Fibroblast of the aortic adventitia (primary cell): ENCODE measurements at places on chromosomes 11 and 22. TPM values are rescaled to one million over a fixed set of nuclear protein-coding genes. Genes with fewer than 3 reads are reported as not detected.
A peak's percentile ranks its signal among the peaks of the same experiment; 100 is the strongest.

Gene DEPDC7
- 3.5 and 9.9 TPM in 2 replicates for total RNA-seq

Gene SYT13
- not detected in 2 replicates for total RNA-seq

DNA sequence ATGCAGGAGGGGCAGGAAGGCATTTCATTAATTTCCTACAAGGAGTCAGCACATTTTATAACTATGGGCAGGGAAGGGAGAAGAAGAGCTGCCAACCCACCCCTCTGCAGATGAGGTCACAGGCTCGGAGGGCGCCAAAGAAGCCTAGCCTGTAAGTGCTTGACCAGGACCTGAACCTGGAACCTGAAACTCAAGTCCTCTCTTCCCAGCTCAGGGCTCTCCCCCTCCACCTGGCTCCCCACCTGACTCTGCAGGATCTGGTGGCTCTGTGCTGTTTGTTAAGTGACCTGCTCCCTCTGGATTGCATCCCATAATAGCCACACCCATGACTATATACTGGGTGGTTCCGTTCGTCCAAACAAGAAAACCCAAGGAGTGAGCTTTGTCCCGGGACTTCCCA, 27.3 kb downstream of the SCGB1A1 start:
- peak; percentile 41 for DNase-seq

DNA sequence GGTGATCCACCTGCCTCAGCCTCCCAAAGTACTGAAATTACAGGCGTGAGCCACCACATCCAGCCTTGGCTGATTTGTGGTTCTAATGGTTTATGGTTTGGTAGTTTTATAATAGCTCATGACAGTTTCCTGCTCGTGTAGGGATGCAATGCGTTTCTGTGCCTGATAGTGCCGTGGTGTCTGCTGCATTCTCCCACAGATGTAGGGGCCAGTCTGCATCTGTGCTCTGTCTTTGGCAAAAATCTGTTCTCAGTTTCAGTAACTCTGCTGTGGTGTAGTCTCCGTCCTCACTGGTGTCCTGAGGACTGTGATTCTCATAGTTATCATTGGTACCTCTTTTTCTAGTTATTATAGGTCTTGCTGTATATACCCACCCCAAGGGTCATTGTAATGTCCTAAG, 16.3 kb downstream of the ST14 start:
- no peak for DNase-seq

DNA sequence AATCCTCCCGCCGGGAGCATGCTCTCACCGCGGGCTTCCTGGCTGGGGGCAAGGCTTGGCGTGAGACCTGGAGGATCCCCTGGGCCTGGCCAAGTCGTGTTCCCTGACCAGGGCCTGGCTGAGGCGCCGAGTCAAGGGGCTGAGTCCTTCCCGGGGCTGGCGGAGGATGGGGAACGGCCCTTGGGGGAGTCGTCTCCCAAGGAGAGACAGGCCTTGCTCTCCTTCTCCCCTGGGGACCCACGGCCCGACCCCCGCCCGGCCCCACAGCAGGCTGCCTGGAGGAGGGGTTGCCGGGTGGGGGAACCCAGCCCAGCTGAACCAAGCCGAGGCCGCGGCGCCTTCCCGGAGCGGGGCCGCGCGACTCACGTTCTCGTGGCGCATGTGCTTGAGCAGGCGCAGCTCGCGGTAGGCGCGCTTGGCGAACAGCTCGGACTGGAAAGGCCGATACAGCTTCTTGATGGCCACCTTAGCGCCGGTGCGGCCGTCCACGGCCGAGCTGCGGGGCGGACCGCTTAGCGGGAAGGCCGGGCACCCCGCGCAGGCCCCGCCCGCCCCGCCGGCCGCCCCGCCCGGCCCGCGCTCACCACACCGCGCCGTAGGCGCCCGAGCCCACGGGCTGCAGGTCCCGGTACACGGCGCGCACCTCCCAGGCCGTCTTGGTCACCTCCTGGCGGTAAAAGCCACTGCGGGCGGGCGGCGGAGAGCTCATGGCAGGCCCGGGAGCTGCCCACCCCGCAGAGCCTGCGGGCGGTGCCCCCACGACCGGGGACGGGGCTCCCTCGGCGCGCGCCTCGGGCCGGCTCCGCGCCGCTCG, 475 bp downstream of the MAPK12 start:
- peak; percentile 57 for DNase-seq
